ENCODE measurements at places on chromosomes 11 and 22. TPM values are rescaled to one million over a fixed set of nuclear protein-coding genes. Genes with fewer than 3 reads are reported as not detected.

GRCh38 chr11:62816557-62816956 lies 11.3 kb upstream of the NXF1 start:
- DNase-seq = no peak

GRCh38 chr11:59284773-59285129 lies 72.0 kb upstream of the MPEG1 start:
- no peak for DNase-seq

DNA sequence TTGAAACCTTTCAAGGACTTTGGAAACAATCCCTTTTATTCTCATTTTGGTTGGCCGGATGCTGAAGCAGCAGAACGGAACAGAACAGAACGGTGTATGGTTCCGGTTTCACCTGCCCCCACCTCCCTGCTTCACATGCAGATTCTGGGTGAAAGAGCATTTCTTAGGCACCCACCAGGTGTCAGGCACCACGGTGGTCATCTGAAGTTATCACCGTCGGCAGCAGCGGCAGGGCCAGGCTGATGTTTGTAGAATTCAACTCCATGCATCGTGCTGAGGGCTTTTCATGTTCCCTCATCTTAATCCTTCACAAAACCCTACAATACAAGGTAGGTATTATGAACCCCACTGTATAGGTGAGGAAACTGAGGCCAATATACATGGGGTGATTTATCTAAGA lies 13.6 kb upstream of the PHF21B start:
- no peak for DNase-seq

GRCh38 chr11:94272738-94273313 lies 31.6 kb upstream of the IZUMO1R start:
- no peak for DNase-seq

GRCh38 chr22:23458663-23459541 lies 121.2 kb downstream of the IGLL1 start:
- DNase-seq = no peak

Gene OR5A1
- not detected for total RNA-seq

Measured in type B pancreatic cell (in vitro differentiated cells).